ENCODE measurements at places on chromosomes 4 and X.

- no peak for DNase-seq
Measured at GRCh38 chr4:14125375-14126129, 498.0 kb upstream of the BOD1L1 start.

- no peak for DNase-seq
Measured at GRCh38 chrX:153533091-153533490, 15.6 kb downstream of the ATP2B3 start.

GRCh38 chr4:150261571-150261970, 183.3 kb downstream of the DCLK2 start:
- DNase-seq: no peak

DNA sequence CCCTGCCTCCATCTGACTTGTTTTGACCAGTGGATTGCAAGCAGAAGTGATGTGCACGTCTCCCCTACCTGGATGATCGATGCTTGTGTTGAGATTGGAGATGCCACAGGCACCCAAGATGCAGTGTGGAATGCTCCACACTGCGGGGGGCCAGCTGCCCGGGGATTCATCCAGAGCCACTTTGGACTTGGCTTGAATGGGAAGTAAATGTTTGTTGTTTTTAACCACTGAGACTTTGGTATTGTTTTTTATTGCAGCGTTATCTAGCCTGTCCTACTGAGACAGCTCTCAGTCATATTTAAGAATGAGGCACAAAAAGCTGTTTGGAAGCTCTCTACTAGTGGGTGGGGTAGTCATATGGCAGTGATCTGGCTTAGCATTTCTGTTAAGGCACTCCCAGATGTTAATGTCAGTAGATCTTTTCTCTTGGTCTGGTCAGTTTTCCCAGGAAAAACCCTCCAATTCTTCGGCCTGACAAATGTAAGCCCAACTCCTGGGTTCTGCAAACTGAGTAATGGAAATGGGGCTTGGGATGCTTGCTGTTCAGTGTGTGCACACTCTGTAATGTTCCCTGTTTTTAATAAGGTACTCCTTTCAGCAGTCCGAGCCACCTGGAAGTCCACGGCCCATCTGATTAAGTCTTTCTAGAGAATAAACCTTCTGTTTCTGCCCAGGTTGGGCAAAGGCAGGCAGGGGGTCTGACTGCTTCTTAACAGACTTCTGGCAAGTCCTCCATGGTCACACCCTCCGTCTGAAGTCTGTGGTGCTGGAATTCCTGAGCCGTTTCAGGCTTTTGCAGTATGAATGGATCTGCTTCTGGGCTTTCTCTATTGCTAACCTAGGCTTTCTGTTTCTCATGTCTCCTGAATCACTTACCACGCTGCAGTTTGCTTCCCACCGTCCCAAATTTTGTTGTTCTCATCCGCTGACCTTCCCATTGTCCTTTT, 74.8 kb downstream of the WWC2 start:
- DNase-seq: no peak

- no peak for DNase-seq
Measured at GRCh38 chr4:42144028-42144427, 8.4 kb downstream of the BEND4 start.

DNA sequence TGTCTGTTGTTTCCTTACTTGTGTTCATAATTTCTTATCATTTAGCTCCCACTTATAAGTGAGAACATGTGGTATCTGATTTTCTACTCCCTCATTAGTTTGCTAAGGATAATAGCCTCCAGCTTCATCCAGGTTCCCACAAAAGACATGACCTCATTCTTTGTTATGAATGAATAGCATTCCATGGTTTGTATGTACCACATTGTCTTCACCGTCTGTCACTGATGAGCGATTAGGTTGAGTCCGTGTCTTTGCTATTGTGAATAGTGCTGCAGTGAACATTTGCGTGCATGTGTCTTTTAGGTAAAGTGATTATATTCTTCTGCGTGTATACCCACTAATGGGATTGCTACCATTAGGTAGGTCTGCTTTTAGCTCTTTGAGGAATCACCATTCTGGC, 624.3 kb upstream of the EPHA5 start:
- no peak for DNase-seq

- no peak for DNase-seq
Measured at GRCh38 chr4:143391261-143391660, 54.6 kb downstream of the GAB1 start.

- DNase-seq: no peak
Measured at GRCh38 chr4:125390727-125391126, 76.0 kb downstream of the FAT4 start.
